ENCODE measurements at places on chromosomes 6 and 20. TPM values are rescaled to one million over a fixed set of nuclear protein-coding genes. Genes with fewer than 3 reads are reported as not detected.
A peak's percentile ranks its signal among the peaks of the same experiment; 100 is the strongest.

DNA sequence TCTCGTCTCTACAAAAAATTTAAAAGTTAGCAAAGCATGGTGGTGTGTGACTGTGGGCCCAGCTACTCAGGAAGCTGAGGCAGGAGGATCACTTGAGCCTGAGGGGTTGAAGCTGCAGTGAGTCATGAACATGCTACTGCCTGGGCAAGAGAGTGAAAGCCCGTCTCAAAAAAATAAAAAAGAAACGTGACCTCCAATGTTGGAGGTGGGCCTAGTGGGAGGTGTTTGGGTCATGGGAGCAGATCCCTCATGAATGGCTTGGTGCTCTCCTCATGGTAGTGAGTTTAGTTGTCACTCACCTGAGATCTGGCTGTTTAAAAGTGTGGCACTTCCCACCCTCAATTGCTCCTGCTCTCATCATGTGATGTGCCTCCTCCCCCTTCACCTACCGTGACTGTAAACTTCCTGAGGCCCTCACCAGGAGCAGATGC is 24.3 kb downstream of the RBL1 start:
- H3K4me3 ChIP-seq, result no peak overlapping the region
- H3K4me1 ChIP-seq, result peaks cover 19% of the 10 kb centered on the region
- peak overlapping the region; percentile 49 for H3K27ac ChIP-seq

DNA sequence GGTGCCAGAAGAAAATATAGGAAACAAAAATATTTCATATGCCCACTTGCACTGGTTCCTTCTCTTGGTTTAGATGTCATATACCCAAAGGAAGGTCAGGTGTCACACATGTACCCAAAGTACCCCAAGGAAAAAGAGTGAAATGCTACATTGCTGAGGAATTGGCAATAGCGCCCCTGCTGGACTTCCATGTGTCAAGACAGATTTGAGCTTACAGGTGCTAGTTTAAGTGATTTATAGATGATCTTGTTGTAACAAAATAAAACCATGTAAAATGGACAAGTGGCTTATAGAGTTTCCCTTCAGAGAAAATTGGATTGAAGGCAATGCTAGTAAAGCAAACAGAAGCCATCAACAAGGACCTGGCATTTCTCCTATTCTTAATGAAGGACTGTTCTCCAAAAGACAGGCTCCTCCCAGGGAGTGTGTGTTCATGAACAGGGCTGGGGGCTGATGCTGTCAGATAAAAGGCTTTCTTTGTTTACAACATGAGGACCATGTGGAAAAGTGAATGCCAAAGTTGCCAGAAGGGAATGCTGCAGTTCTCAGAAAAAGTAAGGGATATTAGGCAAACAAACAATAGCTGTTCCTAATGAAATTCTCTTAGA is 64.3 kb upstream of the PAK5 start:
- no peak for DNase-seq
- no peak overlapping the region for H3K4me3 ChIP-seq
- H3K4me1 ChIP-seq, result no peaks in the 10 kb centered on the region
- H3K36me3 ChIP-seq, result no peaks in the 10 kb centered on the region
- H3K27me3 ChIP-seq, result no peaks in the 10 kb centered on the region
- H3K27ac ChIP-seq, result no peak overlapping the region

DNA sequence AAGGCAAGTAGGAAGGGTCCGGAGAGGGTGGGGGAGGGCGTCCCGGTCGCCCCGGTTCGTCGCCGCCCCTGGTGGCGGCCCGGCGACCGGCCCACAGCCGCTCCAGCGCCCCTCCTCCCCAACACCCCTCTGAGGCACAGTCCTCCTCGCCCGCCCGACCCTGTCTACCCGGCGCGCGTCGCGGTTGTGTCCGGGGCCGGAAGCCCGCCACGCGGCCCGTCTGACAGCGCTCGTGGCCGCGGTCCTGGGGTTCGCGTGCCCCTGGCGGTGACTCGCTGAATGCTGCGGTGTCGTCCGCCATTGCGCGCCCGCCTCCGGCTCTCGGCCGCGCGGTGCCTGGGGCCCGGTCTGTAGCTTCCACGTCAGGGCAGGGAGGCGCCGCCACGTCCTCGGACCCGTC is 335.3 kb upstream of the DEFB115 start:
- H3K27ac ChIP-seq, result no peak overlapping the region
- H3K4me1 ChIP-seq, result no peaks in the 10 kb centered on the region
- no peak for DNase-seq
- no peak overlapping the region for H3K4me3 ChIP-seq
- H3K36me3 ChIP-seq, result no peaks in the 10 kb centered on the region

- H3K27me3 ChIP-seq, result no peaks in the 10 kb centered on the region
- H3K36me3 ChIP-seq, result no peaks in the 10 kb centered on the region
- H3K4me3 ChIP-seq, result no peak overlapping the region
Observed at GRCh38 chr6:36339146-36339545, 2.5 kb upstream of the BNIP5 start.

DNA sequence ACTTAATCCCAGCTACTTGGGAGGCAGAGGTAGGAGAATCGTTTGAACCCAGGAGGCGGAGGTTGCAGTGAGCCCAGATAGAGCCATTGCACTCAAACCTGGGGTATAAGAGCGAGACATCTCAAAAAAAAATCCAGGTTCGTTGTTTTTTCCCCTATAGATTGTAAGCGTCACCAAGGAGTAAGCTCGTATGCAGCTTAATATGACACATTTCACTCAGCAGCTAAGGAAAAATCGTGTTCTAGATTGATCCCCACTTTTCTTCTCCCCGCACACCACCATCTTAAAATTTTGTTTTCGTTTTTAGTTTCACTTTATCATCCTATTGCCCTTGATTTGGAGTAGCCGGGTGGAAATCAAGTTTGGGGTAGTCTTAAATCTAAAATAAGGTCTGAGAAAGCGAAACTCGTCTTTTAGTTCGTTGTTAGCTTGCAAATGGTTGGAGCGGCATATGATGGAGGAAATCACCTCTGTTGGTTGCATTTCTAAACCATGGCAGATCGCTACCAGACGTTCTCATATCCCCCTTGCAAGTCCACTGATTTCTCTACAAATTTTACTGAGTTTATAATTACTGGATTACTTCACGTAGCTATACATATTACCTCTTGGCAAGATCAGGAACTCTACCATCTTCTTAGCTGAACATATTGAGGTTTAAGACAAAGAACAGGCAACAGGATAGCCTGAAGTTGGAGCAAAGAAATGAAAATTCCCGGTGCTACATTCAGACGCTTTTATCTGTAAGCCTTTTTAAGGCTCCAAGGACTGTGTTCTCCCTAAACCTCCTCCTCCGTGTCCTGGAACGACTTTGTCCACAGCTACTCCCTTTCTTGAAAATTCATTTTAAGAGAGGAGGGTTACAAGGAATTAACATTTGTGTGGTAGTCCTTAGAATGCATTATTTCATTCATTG is 91.1 kb upstream of the BTN3A2 start:
- H3K4me3 ChIP-seq, result peak overlapping the region; percentile 80
- H3K36me3 ChIP-seq, result no peaks in the 10 kb centered on the region
- peaks cover 6% of the 10 kb centered on the region for H3K4me1 ChIP-seq
- peak overlapping the region; percentile 88 for H3K27ac ChIP-seq
- no peaks in the 10 kb centered on the region for H3K27me3 ChIP-seq

DNA sequence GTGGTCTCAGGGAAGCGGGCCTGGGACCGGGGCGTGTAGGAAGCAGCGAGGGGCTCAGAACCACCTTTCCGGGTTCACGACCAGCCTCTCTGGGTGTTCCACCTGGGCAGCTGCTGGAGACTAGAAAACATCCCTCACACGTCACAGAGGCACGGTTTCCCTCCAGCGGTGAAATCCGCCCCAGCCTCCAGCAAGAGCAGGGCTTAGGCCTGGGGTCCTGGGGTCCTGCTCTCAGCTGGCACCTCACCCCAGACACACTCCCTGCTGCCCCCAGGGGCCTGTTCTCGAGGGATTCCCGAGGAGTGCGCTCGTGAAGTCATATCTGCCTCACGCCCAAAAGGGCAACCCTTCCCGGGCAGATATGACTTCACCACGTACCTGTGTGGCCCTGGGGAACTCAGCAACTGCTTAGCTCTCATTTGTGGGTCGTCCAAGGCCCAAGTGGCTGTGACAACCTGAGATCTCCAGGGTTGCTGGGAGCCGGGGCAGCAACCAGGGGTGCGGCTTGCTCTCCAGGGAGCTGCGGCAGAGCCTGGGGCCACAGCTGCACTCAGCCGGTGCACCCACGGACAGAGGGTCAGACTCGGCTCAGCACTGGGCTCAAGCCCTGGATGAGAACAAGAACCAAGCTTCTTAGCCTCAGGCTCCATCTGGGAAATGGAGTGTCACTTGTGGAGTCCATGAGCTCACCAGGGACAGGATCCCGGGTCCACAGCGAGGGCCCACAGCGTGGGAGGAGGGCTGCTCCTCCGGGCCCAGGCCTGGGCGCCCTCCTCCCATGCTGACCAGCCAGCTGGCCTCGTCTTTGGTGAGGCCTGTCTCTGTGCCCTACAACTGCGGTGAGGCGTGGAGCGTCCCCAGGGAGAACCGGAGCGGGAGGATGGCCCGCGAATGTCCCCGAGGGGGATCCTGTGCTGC is 661 bp downstream of the FNDC11 start:
- peak overlapping the region; percentile 63 for H3K27ac ChIP-seq
- peaks cover 21% of the 10 kb centered on the region for H3K4me1 ChIP-seq
- H3K4me3 ChIP-seq, result no peak overlapping the region
- DNase-seq, result no peak
- H3K36me3 ChIP-seq, result no peaks in the 10 kb centered on the region

GRCh38 chr6:99282479-99283062 is 66.9 kb downstream of the FAXC start:
- no peak for DNase-seq
- no peak overlapping the region for H3K4me3 ChIP-seq
- H3K27ac ChIP-seq, result no peak overlapping the region
- no peaks in the 10 kb centered on the region for H3K4me1 ChIP-seq
- no peaks in the 10 kb centered on the region for H3K27me3 ChIP-seq
- H3K36me3 ChIP-seq, result no peaks in the 10 kb centered on the region

HLA-DQA1 gene
- polyA plus RNA-seq, result 0.67 TPM

DNA sequence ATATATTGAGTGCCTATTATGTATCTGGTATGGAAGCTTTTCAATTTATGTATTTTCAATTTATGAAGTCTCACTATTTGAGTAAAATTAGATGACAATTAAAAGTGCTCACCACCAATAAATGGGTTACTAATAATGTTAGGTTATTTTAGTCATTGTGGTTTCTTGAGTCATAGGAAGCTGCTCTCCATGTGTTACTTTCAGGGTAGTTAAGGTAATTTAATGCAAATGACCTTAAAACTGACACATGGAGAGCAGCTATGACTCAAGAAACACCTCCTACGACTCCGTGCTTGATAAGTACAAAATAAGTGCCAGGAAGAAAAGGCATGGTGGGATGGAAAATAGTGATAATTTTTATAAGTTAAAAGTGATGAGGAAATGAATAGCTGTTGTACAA is 16.5 kb upstream of the TINAG start:
- no peaks in the 10 kb centered on the region for H3K36me3 ChIP-seq
- no peaks in the 10 kb centered on the region for H3K27me3 ChIP-seq
- H3K4me3 ChIP-seq, result no peak overlapping the region
- H3K4me1 ChIP-seq, result no peaks in the 10 kb centered on the region

RGS19 gene
- polyA plus RNA-seq, result 66.8 TPM

OPRL1 gene
- polyA plus RNA-seq, result 0.18 TPM

DNA sequence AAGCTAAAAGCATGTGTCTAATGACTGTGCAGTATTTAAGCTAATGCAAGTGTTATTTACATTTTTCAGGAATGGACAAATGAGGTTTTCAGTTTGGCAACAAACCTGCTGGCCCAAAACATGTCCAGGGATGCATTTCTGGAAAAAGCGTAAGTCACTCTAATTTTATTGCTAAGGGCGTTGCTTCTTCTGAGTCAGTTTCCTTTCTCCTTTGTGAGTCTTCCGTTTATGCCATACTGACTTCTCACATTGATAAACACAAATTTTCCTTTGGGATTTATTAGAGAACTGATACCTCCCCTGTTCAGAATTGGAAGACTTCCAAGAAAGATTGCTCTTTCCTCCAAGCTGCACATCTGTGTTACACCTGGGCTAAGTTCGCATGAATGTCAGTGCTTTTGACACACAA is 422.9 kb upstream of the PLCB4 start:
- H3K4me3 ChIP-seq, result no peak overlapping the region
- no peaks in the 10 kb centered on the region for H3K4me1 ChIP-seq
- H3K27ac ChIP-seq, result no peak overlapping the region

SRMS gene
- polyA plus RNA-seq, result not detected

DNA sequence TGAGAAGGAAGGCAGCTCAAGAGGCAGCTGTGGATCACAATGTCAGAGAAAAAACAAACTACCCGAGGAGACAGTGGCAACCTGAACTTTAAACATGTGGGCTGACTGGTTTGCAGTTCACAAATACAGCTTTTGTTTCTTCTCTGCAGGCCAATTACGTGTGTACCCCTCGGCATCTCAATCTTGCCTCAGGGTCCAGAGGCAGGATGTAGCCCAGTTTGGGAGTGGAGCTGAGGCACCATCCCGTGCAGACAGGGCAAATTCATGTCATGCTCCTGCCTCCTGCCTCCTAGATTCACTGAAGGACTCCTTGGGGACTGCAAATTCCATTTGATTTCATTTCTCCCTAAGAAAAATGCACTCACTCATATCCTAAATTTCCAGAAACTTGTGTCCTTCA is 94.2 kb upstream of the KCNK16 start:
- no peak for DNase-seq
- no peak overlapping the region for H3K27ac ChIP-seq
